Neural progenitor cell (in vitro differentiated cells): ENCODE measurements at places on chromosomes 16 and 17.

DNA sequence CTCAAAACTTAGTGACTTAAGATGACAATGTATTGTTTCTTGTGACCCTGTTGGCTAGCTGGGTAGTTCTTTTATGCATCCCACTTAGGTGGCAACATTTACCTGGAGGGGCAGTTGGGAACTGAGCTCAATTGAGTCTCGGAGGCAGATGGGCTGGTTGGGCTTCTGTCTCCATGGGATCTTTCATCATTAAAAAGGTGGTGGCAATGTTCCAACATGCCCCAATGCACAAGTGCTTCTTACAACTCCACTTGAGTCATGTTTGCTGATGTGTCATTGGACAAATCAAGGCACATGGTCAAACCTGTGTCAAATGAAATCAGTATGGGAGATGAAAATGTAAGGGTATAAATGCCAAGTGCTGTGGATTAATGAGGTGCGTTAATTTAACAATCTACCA, 11.7 kb upstream of the HS3ST3B1 start:
- DNase-seq, result no peak

DNA sequence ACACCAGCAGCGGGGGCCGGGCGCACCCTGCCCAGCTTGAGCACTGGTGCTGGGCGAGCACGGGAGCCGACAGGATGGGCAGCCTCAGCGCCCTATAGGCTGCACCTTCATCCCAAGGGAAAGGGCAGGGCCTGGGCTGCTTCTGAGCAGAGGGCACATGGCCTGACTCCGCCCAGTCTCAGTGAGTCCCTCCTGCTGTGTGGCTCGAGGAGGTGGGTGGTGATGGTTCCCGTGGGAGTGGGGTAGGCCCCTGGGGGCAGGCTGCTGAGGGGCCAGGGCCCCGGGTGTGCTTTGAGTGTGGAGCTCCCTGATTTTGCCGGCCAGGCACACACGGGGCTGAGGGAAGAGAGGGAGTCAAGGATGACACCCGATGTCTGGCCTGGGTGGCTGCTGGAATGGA, 37.9 kb downstream of the TSC2 start:
- DNase-seq, result no peak

GRCh38 chr17:74892013-74892841, 1.2 kb downstream of the FADS6 start:
- no peak for DNase-seq

DNA sequence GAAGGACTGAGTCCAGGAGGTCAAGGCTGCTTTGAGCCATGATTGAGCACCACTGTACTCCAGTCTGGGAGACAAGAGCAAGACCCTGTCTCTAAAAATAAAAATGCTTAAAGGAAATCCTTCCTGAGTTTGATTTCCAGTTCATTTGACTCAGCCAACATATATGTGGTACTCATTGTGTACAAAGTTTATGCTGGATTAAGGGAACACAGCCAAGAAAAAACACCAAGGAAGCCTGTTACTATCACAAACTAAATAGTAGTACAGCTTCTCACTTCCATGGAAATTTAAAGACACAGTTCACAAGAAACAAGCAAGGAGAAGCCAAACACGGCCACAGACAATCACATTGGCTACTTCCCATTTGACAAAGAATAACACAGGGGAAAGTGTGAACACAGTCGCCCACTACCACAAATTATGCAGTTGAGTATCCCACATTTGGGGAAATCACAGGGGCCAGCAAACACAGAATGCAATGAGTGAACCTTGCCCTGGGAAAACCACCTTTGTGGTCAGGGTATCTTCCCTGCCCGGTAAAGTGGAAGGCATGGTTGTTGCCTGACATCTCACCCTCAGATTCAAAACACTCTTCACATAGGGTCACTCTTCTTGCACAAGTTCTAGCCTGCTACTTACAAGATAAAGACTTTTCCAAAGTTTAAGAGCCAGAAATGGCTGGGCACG, 14.5 kb downstream of the TEX14 start:
- DNase-seq, result no peak

DNA sequence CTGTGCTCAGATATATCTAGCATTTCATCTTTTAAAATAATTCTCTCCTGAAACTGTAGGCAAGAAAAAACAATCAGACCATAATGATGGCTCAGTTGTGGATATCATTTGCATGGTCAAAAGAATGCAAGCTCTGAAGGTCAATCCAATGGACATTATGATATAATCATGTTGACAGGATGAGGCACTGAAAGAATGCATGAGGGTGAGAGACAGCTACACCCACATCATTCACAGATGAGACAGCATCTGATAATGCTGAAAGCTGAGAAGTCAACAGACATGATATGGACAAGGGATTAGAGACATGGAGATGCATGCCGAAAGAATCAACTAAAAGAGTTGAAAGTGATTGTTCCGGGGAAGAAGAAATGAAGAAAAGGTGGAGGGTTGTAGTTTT, 346.4 kb upstream of the CDH5 start:
- no peak for DNase-seq

DNA sequence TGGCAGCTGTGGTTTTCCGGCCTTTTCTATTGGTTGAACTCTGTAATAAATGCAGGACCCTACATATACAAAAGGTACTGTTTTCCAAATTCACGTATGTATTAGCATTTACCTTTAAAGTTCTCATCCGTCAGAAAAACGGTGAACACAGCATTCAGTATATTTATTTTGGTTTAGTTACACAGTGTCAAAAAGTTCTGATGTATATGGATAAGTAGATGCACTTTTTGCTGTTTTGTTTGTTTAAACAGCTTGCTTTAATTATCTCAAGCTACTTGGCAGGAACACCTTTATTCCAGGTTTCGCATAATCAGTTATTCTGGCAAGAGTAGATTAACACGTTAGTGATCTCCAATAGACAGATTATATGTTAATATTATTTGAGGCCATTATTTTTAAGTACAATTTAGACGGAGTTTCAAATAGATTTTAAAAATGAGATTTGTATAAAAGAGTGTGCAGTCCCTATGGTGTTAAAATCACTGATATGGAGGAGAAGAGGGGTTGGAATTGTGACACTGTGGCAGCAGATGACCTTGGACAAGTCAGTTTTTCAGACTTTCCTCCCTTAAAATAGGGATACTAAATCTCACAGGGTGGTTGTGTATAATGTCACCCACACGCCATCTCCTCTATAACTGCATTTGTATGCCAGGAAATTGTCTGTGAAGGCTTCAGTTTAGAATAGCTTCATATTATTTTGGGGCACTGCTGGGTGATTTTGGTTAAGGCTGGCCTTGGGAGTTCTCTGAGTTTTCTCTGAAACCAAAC, 2.1 kb downstream of the HERPUD1 start:
- no peak for DNase-seq

- peak; percentile 70 for DNase-seq
Observed at GRCh38 chr17:36837195-36837938, 99.9 kb upstream of the LHX1 start.

DNA sequence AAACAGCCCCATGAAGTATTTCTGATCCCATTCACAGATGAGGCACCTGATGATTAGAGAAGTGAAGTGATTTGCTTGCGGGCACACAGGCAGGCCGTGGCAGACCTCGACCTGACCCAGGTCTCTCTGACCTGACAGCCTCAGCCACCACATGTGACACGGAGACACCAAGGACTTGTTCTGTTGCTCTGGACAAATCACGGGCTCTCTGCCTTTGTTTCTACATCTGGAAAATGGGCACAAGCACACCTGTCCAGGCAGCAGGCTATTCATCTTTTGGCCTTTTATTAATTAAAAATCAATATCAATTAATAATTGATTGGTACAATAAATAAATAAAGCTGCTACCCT, 3.4 kb downstream of the MAP3K14 start:
- no peak for DNase-seq

GRCh38 chr16:1188432-1189189, 35.7 kb downstream of the CACNA1H start:
- peak; percentile 90 for DNase-seq

GRCh38 chr17:10733666-10734065, 3.8 kb upstream of the TMEM220 start:
- no peak for DNase-seq

DNA sequence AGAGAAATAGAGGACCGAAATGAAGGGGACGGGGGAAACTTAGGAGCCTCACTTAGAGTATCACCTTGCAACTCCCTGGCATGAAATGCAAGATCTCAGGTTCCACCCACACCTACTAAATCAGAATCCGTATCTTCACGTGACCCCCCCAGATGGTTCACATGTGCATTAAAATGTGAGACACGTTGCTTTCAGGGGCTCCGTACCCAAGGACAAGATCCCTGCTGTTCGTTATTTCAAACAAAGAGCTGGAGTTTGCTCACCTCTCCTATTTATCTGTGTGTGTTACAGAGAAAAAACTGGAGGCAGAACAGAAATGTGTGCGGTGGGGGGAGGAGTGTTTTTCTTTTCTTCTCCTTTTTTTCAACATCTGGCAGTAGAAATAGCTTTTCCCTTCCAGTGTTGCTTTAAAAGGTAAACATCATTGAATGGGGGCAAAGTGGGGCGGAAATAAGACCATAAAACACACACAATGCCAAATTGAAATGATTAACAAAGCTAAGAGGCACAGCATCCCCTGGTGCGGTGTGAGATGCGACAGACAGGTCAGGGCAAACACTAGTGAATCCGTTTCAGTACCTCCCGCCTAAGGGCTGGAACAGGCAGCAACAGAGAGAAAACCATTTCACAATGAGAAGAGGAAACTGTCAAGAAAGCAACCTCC, 145.4 kb downstream of the SOX9 start:
- no peak for DNase-seq

DNA sequence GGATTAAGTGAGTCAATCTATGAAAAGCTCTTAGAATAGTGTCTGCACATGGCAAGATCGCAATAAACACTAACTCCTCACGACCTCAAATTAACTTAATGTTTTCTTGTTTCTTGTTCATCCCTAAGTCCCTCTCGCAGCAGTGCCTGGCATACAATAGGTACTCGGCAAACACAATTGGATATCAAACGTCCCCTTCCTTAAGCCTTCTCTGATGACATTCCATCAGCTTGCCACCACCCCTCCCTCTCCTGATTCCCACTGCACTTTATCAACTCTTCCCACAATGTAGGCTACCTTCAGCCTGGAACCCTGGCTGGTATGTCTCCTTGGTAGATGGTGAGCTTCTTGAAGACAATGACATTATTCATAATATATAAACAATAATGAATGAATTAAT, 33.3 kb downstream of the CCDC42 start:
- peak; percentile 51 for DNase-seq

DNA sequence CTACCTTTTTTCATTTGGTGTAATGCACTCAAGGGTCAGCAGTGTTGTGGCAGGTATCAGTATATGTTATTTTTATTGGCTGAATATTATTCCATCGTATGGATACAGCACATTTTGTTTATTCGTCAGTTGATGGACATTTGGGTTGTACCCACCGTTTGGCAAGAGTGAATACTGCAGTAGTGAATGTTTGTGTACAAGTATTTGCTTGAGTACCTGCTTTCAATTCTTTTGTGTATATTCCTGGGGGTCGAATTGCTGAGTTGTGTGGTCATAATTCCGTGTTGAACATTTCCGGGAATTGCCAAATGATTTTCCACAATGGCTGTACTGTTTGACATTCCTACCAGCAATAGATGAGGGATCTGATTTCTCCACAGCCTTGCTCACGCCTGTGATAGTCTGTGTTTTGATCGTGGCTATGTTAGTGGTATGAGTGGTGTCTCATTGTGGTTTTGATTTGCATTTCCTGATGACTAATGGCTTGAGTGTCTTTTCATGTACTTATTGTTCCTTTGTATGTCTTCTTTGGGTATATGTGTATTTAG, 108.4 kb downstream of the OR1D5 start:
- no peak for DNase-seq

DNA sequence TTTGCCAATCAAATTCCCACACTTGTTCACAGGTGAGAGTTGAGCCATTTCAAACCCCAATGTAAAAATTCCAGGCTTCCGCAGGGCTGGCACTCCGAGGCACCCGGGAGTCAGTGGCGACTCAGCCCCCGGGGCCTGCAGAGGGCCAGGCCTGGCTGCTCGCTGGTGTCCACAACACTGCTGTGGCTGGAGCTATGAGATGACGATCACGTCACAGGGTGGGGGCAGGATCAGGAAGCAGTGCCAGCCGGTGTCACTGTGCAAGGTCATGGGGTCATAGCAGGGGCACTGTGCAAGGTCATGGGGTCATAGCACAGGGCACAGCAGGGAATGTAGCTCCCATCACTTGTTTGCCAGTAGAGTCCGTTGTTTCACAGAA, 7.8 kb downstream of the VPS4A start:
- DNase-seq, result no peak

DNA sequence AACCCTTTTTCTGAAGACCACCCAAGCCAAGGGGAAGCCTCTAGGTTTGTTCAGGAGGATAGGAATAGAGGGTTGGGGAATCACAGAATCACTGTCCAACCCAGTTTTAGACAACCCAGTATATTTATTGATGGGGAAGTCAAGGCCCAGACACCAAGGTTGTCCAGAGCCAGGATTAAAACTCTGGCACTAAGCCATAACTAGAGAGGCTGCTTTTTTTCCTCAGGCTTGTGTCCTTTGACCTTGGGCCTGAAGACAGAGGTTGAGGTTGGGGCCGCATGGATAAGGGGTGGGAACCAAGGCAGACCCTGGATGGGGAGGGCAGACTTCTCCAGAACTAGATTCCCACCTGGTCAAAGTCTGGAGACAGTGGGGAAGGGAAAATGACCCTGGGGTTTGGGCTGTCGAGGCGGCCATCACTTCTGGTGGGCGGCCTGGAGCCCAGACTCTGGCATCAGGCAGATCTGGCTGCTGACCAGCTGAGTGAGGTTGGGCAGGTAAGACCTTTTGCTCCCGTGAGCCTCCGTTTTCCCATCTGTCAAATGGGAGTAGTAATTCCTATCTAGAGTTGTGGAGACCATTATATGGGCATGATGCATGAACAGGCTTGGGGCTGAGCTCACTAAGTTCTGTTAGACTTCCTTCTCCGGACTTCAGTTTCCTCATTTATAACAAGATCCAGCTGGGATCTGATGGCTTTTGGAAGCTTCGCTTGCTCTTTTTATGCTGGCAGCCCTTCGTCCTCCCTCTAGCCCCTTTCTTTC, 17.9 kb downstream of the IGFBP4 start:
- no peak for DNase-seq

GRCh38 chr17:14866266-14866665, 398.9 kb downstream of the PMP22 start:
- DNase-seq, result no peak
